ENCODE measurements at places on chromosomes 3 and 15.

DNA sequence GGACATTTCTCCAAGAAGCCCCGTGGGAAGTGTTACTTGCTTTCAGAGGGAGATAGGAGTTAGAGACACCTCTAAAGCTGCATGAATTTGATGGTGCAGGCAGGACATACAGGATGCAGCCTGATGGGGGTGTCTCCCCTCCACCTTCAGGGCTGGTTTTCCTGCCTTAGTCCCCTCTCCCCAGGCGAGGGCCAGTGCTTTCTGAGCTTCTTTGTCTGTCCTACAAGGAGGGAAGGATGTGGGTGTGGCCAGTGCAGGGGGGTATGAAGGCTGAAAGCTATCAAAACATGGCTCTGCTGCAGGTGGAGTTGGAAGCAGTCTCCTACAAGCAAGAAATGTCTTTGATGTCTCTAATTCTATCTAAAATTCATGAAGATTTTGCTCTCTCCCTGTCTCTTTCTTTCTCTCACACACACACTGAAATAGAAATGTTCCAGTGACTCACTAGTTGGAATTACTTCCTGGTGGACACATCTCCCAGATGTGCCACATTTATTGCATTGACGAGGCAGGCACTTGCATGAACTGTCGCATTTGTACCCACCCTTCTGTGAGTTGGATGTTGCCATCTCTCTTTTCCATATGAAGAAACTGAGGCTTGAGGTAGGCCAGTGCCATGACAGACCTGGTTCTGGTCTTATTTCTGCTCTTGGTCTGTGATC, 13.9 kb upstream of the PODXL2 start:
- no peak for DNase-seq

GRCh38 chr3:187274977-187275338, 16.6 kb downstream of the MASP1 start:
- DNase-seq: no peak

GRCh38 chr3:193149998-193150397, 91.0 kb upstream of the PLAAT1 start:
- no peak for DNase-seq

DNA sequence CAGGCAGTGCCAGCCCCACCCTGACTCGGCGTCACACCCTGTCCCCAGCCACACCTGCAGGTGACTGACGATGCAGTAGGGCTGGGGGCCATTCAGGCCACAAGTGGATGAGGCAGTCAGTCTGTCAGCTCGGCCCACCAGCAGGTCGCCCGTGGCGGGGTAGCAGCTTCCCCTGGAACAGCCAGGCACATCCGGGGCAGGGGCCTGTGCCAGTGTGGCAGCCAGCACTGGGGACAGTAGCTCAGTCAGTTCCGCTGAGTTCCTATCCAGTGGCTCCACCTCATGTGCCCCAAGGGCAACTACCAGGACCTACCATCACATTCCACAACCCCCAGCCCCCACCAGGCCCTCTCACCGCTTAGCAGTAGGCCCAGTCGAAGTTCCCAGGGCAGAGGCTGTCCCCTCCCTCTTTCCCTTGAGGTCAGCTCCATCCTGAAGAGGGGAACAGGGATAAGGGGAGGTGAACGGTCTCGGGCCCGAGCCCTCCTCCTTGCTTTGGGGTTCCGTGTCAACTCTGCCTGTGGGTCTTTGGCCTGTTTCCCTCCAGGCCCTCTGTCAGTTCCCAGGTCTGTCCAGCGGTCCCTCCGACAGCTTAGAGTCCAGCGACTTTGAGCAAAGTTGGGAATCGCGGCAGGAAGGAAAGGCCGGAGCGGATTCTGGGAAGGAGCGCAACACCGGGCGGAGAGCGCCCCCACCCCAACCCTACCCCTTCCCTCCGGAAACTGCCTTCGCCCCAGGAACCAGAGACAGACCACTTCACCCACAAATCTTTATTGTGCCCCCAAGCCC, at the start of gene LAMB2:
TSS of gene LAMB2 (minus strand) at position 614 of the 789 bp plus-strand sequence. CDS start at position 431, 183 bp downstream.
- peak; percentile 67 for DNase-seq

DNA sequence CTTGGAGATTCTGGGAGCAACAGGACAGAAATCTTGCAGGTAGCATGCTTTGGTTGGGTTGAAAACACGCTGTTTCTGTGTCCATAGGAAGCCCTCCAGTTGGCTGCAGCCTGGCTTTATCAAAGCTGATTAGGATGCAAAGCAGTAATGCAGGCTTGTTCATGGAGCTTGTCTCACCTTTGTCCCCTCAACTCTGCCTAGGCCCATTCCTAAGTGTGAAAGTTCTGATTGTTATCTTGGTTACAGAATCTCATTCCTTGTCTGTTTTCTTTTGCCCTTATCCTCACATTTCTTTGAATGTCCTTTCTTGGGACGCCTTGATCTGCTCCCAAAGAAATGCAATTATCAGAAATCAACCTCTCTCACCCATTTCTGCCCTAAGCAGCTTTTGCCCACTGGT, 83.5 kb downstream of the IL20RB start:
- DNase-seq: no peak

DNA sequence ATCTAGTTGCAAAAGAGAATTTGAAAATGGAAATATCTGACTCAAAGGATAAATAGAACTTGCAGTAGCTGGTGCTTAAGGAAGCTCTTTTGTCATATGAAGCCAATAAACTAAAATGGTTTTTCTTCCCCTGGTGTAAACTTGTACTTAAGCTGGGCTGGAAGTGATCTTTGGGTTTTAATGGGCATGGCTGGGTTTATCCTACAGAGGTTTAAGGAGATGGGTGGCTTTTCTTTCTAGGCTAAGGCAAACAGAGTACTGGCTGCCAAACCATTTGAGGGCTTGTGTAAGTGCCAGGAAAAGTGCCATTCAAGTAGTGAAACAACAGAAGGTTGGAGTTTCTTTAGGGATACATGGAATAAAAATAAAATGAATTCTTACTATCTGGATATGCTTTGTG, 12.1 kb upstream of the UTS2B start:
- DNase-seq: no peak
